Islet precursor cell (in vitro differentiated cells): ENCODE measurements at places on chromosomes 12 and 14.

- no peak for DNase-seq
Observed at GRCh38 chr12:120941846-120942405, 36.4 kb upstream of the HNF1A start.

DNA sequence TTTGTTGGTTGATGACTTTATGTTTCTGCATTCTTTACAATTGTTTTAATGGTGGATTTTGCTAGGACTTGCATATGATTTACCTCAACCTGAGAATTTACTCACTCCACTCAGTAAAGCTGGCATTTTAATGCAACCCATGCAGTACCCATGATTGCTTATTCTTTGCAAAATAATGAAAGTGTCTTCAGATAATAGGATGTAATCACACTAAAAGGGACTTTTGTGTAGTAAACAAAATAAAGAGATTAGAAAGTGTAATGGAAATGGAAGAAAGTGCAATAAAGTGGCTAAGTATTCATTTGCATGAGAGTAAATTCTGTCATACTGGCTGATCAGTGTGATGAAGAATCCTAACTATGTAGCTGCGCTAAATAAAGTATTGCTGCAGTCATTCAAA lies 87.6 kb upstream of the NOVA1 start:
- DNase-seq: no peak

DNA sequence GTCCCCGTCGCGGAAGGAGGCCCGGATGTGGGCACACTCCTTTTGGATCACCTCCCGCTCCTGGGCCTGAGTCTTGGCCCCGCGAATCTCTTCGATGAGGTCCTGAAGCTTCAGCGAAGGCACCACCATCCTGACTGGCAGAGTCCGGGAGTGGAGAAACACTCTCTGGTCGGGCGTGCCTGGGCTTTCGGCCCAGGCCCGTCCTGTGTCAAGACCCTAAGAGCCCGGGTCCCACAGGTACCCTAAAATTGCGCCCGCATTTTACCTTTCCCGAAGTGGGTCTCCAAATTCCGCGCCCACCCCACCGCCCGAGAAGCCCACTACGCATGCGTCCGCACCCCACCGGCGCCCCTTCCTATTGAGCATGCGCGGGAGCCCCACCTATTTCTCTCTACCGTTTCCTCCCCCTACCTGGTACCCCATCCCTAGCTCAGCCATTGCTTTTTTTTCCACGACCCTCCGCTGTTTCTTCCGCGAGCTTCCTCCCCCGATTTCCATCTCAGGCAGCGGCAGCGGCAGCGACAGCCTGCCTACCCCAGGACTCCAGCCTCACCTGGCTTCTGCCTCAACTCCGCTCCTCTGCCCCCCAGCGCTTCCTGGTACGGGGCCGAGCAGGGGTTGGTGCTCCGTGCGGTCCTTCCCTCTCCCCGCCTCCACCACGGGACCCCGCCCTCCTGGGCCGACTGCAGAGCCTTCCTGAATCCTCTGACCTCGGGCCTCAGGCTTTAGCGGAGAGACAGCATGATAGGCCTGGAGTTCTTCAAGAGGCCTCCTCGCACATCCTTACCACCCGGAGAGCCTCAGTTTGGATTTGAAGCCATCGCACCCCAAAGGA lies at the start of gene AP1G2:
Gene AP1G2 (minus strand): TSS at position 606 of the 835 bp plus-strand sequence. CDS start 477 bp downstream, at position 129.
- DNase-seq: peak; percentile 97

DNA sequence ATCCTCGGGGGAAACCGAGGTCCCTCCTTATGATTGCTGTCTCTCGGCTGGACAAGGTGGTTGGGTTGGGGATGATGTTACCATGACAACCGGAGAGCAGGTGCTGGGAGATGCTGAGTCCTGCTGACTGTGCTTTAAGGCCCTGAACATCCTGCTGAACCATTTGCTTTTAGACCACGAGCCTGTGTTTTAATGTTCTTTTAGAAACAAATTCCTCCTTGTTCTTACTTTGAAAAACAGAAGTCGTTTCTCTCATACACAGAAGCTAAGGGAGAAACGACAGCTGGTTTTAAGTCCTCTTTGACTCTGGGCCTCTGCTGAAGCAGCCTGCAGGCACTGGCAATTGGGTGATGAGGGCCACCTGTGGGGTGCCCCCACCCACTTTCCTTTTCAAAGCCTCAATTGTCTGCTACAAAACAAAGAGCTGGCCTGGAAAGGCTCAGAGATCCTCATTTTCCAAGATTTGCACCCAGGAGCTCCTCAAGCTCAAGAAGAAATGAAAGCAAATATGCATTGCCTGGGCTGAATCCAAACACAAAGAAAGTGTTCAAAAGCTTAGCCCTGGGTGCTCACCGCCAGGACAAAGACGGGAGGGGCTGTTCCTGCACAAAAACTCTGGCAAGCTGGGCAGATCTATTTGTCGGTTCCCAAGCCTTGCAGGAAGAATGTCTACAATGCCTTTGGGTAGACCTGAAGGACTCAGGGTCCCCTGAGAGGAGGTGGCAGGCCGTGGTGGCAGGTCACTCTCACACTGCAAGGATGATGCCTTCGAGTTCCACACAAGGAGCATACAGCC lies 90.0 kb upstream of the CLMN start:
- no peak for DNase-seq

DNA sequence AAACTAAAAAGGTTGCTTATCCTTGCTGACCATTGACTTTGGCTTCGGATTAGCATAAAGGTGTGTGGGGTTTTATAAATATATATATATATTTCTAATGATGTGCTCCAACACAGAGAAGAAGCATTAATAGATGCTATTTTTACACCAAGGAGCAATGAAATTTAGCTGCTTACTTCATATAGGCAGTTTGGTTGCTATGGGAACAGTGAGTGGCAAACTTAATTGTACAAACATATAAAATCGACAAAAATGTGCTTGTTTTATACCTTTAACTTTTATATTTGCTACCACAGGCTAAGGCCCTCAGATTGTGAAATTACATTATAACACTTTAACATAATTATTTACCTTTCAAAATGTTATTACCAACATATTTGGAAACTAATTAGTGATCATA lies 303.4 kb downstream of the SEC23A start:
- no peak for DNase-seq

- no peak for DNase-seq
Observed at GRCh38 chr12:108201808-108202207, 72.7 kb downstream of the WSCD2 start.

DNA sequence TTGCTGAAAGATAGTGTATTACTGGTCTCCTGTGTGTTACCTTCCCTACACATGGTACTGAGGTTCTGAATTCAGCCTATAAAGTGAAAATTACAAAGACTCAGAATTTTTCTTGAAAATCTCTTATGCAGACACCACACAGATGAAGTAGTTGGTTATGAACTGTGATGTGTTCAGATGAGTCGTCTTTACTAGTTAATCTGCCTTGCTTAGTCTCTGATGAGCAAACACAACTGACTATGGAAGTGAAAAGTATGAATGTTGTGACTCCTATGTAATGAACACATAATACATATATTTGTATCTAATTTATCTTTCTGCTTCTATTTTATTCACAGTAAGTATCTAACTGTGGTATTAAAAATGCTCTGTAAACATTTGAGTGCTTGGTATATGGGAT lies 4.7 kb downstream of the MTERF2 start:
- DNase-seq: no peak

- no peak for DNase-seq
Observed at GRCh38 chr12:89782807-89783206, 74.2 kb upstream of the ATP2B1 start.

GRCh38 chr12:94078138-94078723 lies 70.1 kb upstream of the PLXNC1 start:
- DNase-seq: peak; percentile 79

GRCh38 chr12:12273291-12273957 lies 6.6 kb upstream of the LRP6 start:
- no peak for DNase-seq

- peak; percentile 93 for DNase-seq
Observed at GRCh38 chr12:45986641-45987339, 3.6 kb downstream of the SCAF11 start.

- DNase-seq: no peak
Observed at GRCh38 chr12:70962226-70962794, 41.8 kb upstream of the PTPRR start.

DNA sequence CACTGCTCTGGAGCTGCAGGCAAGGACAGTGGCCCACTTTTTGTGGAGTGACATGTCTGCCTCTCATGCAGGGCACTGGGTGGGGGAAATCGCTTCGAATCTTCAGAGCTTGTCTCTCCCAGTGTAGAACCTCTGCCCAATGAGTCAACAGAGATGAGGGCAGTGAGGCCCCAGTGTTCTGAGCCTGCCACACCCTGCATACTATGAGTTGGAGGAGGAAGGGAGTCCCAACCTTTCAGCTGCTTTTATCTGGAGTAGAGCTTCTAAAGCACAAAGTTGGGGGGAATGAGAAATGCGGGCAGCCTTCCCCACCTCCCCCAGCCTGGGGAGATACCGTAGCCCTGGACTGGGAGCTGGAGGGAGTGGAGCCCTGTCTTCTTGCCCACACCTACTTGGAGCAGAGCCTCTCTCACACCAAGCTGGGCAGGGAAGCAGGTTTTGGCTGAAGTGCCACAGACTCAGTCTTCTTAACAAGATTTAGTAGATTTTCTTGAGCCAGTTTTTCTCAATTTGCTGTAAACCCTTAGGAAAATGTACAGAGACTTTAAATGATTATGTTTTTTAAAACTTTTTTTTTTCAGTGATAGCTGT lies 159.1 kb downstream of the ADGRD1 start:
- DNase-seq: no peak

DNA sequence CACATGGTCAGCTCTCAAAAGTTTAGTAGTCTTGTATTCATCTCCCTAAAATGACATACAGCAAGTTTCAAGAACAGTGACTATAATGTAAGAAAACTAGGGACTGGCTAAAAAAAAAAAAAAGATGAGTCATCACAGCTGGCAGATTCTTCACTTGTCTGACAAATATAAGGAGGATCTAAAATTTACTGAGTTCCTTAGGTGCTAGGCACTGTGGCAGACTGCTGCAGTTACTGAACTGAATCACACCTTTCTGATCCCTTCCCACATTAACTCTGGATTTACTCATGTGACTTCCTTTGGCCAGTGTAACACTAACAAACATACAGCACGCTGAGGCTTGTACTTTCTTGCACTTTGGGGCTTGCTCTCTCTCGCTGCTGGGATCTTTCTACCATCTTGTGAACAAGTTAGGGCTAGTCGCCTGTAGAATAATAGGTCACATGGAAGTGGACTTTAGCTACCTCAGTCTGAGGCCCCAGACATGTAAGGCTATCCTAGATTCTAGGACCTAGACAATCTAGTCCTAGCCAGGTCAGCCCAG lies 32.1 kb downstream of the BAZ1A start:
- DNase-seq: no peak

- DNase-seq: no peak
Observed at GRCh38 chr12:12606781-12607589, 4.7 kb upstream of the CREBL2 start.

DNA sequence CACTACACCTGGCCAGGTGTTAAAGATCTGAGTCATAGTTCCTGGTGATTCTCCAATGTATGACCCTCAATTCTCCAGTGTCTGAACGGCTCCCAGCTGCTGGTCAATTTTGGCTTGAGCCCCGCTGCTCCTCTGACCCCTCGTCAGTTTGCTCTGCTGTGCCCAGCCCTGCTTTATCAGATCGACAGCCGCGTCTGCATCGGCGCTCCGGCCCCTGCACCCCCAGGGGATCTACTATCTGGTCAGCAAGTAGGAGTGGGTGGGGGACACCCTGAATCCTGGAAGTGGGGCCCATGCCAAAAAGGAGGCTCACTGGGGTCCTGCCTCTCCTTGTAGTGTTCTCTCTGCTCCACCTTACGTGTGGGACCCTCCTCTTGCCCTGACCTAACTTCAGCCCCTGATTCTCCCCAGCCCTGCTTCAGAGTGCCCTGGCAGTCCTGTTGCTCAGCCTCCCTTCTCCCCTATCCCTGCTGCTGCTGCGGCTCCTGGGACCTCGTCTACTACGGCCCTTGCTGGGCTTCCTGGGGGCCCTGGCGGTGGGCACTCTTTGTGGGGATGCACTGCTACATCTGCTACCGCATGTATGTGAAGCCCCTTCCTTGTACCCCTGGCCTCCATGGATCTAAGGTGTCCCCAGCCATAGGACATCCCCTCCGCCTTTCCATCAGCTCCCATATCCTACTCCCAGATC lies 5.0 kb downstream of the SLC39A5 start:
- no peak for DNase-seq

- DNase-seq: no peak
Observed at GRCh38 chr12:49827051-49827400, 1.2 kb downstream of the NCKAP5L start.

- DNase-seq: no peak
Observed at GRCh38 chr14:24941719-24942118, 108.2 kb downstream of the STXBP6 start.

- DNase-seq: no peak
Observed at GRCh38 chr12:120095736-120096135, 20.8 kb downstream of the RAB35 start.

DNA sequence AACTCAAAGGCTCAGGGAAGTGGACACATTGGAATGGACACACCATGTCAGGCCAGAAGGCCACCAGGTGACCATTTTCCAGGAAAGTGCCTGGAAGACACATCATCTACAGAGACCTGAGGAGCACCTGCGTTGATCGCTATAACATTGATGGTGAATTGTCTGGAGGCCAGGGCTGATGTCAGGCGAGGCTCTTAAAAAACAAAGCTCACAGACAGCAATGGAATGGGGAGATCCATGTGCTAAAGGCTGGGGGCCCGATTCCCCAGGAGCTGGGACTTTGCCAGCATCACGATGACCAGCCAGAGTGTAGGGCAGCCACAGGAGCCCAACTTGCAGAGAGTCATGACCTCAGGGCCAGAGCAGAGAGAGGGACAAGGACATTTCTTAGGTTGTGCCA lies 30.3 kb downstream of the DIO3 start:
- DNase-seq: no peak

DNA sequence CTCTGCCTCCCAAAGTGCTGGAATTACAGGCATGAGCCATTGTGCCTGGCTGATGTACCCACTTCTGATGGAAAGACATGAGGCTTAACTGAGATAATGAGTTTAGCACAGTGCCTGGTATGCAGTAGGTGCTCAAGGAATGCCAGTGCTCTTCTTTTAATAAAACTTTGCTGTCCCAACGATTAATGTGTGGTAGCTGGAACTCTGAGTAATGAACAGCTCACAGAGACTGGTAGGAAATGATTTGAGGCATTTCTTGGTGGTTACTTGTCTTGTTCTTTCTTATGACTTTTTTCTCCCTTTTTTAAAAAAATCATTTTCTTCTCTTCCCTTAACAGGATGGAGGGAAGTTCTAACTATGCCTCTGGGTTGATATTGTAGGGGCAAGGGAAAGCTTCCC lies 235.7 kb upstream of the PWP1 start:
- no peak for DNase-seq

DNA sequence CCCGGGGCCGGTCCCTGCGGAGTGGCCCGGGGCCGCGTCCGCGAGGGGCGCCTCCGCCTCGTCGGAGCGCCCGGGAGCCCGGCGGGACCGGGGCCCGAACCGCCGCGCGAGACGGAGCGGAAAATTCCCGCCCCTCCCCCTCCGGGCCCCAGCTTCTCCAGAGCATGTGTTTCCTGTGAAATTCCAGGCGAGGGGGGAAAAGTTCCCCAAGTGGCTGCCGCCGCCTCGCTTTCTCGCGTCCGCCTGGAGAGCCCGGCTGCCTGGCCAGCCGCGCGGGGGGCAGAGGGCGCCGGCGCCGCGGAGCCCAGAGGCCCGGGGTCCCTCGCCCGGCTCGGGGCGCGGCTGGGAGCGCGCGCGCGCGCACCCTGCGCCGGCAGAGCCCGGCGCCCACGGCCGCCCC lies 904 bp downstream of the CACNA1C start:
- no peak for DNase-seq
